Thyroid gland (tissue), 4 donors: ENCODE measurements at places on chromosomes 7 and 10. TPM values are rescaled to one million over a fixed set of nuclear protein-coding genes. Genes with fewer than 3 reads are reported as not detected.

DNA sequence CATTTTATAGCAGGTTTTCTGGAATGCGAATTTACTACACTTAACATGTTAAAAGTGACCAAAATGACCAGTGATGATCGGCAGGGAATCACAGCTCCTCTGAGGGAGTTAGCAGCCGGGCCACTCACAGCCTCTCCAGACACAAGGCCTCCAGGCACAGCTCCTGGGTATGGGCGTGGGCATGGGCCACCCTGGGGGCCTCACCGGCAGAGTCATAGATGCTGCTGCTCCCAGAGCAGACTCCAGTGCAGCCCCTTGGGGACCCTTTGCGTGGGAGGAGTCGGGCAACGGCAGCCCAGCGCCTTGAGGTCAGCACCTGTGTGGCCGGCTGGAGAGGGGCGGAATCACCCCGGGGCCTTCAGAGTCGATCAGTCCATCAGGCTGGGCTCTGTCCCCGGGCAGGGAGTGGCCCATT, 8.6 kb downstream of the KNDC1 start:
- no peak overlapping the region for H3K27ac ChIP-seq
- peaks cover 5% of the 10 kb centered on the region for H3K4me1 ChIP-seq
- H3K27me3 ChIP-seq, result no peaks in the 10 kb centered on the region
- no peak for DNase-seq

- H3K4me1 ChIP-seq, result no peaks in the 10 kb centered on the region
- H3K4me3 ChIP-seq, result no peak overlapping the region
- DNase-seq, result no peak
- no peak overlapping the region for H3K27ac ChIP-seq
These were observed 128.7 kb downstream of the PKD1L1 start for GRCh38 chr7:47819607-47819920.

DNA sequence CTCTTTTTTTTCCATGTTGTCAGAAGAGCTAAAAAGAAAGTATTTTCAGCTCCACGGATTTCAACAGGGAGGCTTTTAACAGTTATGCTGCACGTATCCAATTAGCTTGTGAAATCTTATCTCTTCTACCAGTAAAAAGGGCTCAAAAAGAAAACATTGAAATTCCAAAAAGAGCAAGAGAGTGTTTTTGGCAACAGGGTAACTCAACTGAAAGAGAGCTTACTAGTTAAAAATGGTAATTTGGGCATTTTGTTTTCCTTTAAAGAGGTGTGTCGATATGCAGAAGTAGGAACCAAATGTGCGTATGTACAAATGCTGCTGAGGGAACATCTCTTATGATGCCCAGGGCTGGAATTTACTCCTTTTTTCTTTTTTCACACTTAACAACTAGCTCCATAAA, 292.8 kb downstream of the PRKG1 start:
- no peak for DNase-seq
- H3K27me3 ChIP-seq, result no peaks in the 10 kb centered on the region
- peak overlapping the region; percentile 52 for H3K27ac ChIP-seq
- no peaks in the 10 kb centered on the region for H3K36me3 ChIP-seq
- no peaks in the 10 kb centered on the region for H3K4me1 ChIP-seq
- H3K4me3 ChIP-seq, result peak overlapping the region; percentile 14

SEMA4G gene
- 9.9 TPM for total RNA-seq

GRCh38 chr7:23336799-23337283, 37.7 kb downstream of the MALSU1 start:
- H3K27ac ChIP-seq, result peak overlapping the region; percentile 79
- no peak overlapping the region for H3K4me3 ChIP-seq

DNA sequence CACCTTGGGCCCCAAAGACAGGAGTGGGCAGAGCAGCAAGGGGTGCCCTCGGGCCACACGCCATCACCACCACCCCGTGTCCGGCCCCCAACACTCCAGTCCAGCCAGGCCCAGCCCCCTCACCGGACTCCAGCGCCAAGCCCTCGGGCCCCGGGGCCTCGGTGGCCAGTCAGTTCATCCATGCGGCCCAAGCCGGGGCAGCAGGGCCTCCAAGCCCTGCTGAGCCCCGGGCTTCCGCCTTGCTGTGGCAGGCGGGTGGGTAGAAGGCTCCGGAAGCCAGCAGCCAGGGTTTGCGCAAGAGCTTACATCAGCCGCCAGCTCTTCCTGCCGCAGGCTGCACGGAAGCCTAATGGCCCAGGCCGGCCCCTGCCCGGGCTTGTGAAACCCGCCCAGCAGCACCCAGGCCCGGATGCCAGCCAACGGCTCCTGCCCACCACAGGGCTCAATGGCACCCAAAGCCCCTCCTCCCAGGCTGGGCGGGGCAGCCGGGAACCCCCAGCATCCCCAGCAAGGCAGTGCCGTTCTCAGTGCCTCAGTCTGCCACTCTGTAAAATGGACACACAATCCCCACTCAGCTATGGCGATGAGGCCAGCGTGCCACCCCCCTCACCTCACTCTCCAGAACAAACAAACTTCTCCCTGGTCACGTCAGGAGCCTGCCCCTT, 26.5 kb downstream of the TNRC18 start:
- peaks cover 11% of the 10 kb centered on the region for H3K36me3 ChIP-seq
- H3K27ac ChIP-seq, result peak overlapping the region; percentile 38
- no peaks in the 10 kb centered on the region for H3K27me3 ChIP-seq

TRIP6 gene
- total RNA-seq, result 115 TPM

- H3K4me1 ChIP-seq, result no peaks in the 10 kb centered on the region
- no peaks in the 10 kb centered on the region for H3K36me3 ChIP-seq
- H3K27ac ChIP-seq, result no peak overlapping the region
These were observed 25.0 kb downstream of the SHH start for GRCh38 chr7:155787171-155787851.

DNA sequence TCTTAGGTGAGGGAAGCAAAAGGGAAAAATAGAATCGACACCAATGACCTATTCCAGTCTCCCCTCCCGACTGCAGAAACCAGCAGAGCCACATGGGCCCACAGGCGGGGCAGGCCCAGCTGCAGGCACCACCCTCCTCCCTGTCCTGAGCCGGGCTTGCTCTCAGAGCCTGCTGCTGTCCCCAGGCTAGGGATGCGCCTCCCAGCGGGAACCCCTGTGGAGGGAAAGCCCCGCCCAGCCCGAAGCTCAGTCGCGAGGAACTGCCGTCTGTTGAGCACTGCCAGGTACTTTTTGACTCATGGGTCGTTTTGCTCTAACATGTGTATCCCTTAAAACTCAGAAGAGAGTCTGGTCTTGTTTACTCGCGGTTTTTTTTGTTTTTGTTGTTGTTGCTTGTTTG, 124.5 kb upstream of the RET start:
- H3K4me1 ChIP-seq, result peaks cover 13% of the 10 kb centered on the region
- H3K27me3 ChIP-seq, result no peaks in the 10 kb centered on the region
- H3K36me3 ChIP-seq, result no peaks in the 10 kb centered on the region
- H3K27ac ChIP-seq, result no peak overlapping the region
- peak; percentile 68 for DNase-seq

MMD2 gene
- not detected for total RNA-seq

DNA sequence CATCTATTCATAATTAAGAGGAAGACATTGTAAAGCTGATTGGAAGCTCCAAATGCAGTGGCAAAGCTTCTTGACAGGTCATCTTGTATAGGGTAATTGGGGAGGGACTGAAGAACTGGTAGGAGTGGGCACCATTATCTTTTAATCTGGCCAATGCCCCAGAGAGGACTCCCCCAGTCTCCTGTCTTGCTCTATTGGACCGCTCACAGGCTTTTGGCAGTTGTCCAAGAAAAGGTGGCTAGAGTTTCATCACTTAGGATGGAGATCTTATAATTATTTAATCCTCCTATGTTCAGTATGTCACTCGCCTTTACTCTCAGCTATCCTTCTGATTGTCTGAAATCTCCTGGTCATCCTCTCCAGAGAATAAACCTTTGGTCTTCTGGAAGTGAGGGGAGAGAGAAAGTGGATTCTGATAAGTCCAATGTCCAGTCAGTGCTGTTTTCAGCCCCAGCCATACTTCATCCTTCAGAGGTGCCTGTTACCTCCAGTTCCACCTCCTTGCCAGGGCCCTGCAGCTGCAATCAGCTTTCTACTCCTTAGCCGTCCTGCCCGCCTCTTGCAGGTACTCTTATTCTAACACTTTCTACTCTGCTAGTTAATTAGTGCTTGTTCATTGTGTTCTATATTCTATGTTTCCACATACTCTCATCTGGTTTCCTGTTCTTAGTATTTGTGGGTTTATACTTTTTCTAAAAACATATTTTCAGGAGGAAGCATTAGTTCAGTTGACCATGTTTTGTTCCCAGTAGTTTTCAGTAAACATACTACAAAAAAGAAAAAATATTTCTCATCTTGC, 241.6 kb downstream of the NSUN6 start:
- no peaks in the 10 kb centered on the region for H3K4me1 ChIP-seq
- no peaks in the 10 kb centered on the region for H3K36me3 ChIP-seq
- no peak for DNase-seq
- H3K27ac ChIP-seq, result no peak overlapping the region
- no peaks in the 10 kb centered on the region for H3K27me3 ChIP-seq
- H3K4me3 ChIP-seq, result no peak overlapping the region

GRCh38 chr10:129531195-129531968, 64.3 kb downstream of the MGMT start:
- H3K4me3 ChIP-seq, result no peak overlapping the region
- DNase-seq, result no peak
- H3K27me3 ChIP-seq, result no peaks in the 10 kb centered on the region
- H3K36me3 ChIP-seq, result no peaks in the 10 kb centered on the region

DNA sequence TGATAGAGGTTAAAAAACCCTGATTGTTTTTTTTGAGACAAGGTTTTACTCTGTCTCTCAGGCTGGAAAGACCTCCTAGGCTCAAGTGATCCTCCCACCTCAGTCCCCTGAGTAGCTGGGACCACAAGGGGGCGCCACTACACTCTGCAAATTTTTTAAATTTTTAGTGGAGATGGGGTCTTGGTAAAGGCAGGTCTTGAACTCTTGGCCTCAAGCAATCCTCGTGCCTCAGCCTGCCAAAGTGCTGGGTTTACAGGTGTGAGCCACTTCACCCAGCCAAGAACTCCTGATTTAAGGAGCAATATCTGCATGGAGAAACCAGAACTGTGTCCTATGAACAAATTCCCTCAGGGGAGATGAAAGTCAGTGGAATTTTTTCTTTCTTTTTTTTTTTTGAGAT, 7.3 kb upstream of the KLHDC10 start:
- H3K27ac ChIP-seq, result no peak overlapping the region
- no peaks in the 10 kb centered on the region for H3K36me3 ChIP-seq
- H3K27me3 ChIP-seq, result no peaks in the 10 kb centered on the region
- peak; percentile 45 for DNase-seq
- H3K4me3 ChIP-seq, result no peak overlapping the region
- H3K4me1 ChIP-seq, result no peaks in the 10 kb centered on the region

DNA sequence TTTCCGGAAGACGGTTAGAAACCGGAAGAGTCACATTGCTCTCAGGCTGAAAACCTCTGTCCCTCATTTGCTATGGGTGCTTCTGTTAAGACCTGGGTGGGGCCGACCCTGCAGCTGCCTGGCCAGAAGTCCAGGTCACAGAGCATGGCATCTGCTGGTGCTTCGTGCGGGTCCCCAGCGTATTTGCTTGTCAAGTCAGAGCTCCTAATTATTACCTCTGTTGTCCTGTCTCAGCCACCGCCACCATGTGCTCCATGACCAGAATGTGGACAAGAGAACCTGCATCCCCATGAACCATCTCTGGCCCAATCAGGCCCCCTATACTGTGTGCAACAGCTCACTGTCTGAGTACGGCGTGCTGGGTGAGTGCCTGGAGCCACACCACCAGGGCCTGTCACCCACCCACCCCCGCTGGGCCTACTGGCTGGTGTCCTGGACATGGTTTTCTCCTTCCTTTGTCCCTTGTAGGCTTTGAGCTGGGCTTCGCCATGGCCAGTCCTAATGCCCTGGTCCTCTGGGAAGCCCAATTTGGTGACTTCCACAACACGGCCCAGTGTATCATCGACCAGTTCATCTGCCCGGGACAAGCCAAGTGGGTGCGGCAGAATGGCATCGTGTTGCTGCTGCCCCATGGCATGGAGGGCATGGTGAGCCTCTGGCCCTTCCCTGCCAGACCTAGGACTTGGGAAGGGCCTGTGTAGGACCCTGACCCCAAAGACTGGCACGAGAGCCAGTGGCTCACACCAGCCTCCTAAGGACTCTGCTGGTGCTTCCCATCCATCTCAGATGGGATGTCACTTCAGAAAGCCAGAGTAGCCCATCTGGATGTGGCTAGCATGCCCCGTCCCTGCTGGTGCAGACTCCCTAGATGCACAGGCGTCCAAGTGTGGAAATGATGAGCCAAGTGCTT, 51.3 kb upstream of the ZMIZ2 start:
- peaks cover 63% of the 10 kb centered on the region for H3K36me3 ChIP-seq
- peaks cover 26% of the 10 kb centered on the region for H3K4me1 ChIP-seq
- no peaks in the 10 kb centered on the region for H3K27me3 ChIP-seq
- no peak overlapping the region for H3K27ac ChIP-seq
- DNase-seq, result no peak
- H3K4me3 ChIP-seq, result no peak overlapping the region

DNA sequence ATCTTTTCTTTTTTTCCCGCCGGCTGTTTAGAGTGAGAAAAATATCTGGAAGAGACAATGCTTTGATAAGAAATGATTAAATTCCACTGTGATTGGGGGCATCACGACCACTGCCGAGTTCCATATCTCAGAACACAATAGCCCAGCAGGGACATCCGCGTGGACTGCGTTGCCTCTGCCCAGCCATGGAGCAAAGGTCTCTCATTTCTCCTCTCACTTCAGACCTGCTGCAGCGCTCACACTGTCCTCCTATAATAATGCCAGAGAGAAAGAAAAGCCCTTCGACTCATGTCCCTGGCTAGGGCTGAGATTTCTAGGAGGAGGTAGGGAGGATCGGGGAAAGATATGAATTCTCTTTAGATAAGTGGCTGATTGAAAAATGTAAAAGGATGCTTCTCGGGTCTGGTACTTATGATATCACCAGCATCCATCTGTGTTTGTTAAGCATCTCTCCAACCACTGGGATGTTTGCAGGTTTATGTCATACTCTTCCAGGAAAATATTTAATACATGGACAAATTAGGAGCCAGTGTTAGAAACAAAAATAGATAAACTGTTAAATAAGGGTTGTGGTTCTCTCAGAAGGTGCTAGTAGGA, 472.9 kb upstream of the AKR1E2 start:
- H3K4me3 ChIP-seq, result no peak overlapping the region
- H3K27me3 ChIP-seq, result no peaks in the 10 kb centered on the region
- peak; percentile 8 for DNase-seq
- peaks cover 14% of the 10 kb centered on the region for H3K4me1 ChIP-seq
- peak overlapping the region; percentile 42 for H3K27ac ChIP-seq
